ENCODE measurements at places on chromosomes 2 and 18.
A peak's percentile ranks its signal among the peaks of the same experiment; 100 is the strongest.

- H3K4me3 ChIP-seq, result no peak overlapping the region
- peaks cover 3% of the 10 kb centered on the region for H3K27me3 ChIP-seq
- H3K4me1 ChIP-seq, result no peaks in the 10 kb centered on the region
- DNase-seq, result no peak
- H3K27ac ChIP-seq, result no peak overlapping the region
- H3K36me3 ChIP-seq, result no peaks in the 10 kb centered on the region
Measured at GRCh38 chr2:2791031-2791430, 460.0 kb upstream of the MYT1L start.

GRCh38 chr18:24319757-24320156, 77.9 kb downstream of the OSBPL1A start:
- H3K4me1 ChIP-seq, result no peaks in the 10 kb centered on the region
- H3K4me3 ChIP-seq, result no peak overlapping the region
- no peak overlapping the region for H3K27ac ChIP-seq
- H3K27me3 ChIP-seq, result no peaks in the 10 kb centered on the region
- no peaks in the 10 kb centered on the region for H3K36me3 ChIP-seq

- H3K36me3 ChIP-seq, result no peaks in the 10 kb centered on the region
- no peak overlapping the region for H3K4me3 ChIP-seq
- no peak overlapping the region for H3K27ac ChIP-seq
- no peaks in the 10 kb centered on the region for H3K4me1 ChIP-seq
- no peaks in the 10 kb centered on the region for H3K27me3 ChIP-seq
Measured at GRCh38 chr2:132562245-132562644, 107.8 kb downstream of the LYPD1 start.

GRCh38 chr2:122163617-122164016, 408.2 kb downstream of the TSN start:
- H3K27ac ChIP-seq, result no peak overlapping the region
- no peaks in the 10 kb centered on the region for H3K4me1 ChIP-seq
- no peak overlapping the region for H3K4me3 ChIP-seq

DNA sequence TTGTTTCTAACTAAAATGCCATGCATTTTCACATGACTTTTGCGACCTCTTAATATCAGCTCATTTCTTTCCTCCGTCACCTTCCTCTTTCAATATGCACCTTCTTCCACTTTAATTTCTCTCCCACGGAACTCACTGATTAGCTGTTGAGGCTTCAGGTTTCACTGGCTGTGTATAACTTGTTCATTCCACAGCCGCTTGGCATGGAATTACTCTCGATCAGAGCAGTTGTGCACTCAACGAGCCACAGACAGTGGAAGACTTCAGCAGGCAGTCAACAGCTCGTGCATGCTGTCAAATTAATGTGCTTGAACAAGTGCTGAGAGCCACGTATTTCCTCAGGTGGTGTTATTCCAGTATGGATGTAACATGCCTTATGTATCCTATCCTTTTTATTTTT, 491.2 kb upstream of the DDX18 start:
- no peaks in the 10 kb centered on the region for H3K4me1 ChIP-seq
- no peaks in the 10 kb centered on the region for H3K36me3 ChIP-seq
- no peaks in the 10 kb centered on the region for H3K27me3 ChIP-seq

- no peak overlapping the region for H3K4me3 ChIP-seq
- no peaks in the 10 kb centered on the region for H3K36me3 ChIP-seq
- no peak for DNase-seq
- no peaks in the 10 kb centered on the region for H3K27me3 ChIP-seq
- H3K27ac ChIP-seq, result no peak overlapping the region
Measured at GRCh38 chr2:201939453-201939941, 94.2 kb upstream of the FZD7 start.

DNA sequence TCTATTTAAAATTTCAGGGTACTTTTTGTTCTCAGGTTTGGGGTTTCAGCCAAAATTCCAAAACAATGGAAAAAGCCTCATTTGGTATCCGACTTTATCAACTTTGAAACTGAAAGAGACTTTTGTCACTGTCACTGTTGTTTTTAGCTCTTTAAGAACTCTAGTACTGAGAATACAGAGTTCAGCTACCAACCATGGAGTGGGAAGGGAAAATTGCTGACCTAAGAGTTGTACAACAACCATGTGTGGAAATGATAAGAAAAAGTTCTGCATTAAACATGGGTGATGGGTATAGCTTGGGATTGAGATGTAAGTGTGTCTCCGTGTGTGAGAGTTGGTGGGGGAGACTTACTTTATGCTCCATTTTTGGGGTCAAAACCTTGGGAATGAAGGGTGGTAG, 206.6 kb upstream of the LRATD1 start:
- no peaks in the 10 kb centered on the region for H3K4me1 ChIP-seq
- no peaks in the 10 kb centered on the region for H3K36me3 ChIP-seq
- no peaks in the 10 kb centered on the region for H3K27me3 ChIP-seq
- DNase-seq, result no peak
- H3K4me3 ChIP-seq, result no peak overlapping the region

DNA sequence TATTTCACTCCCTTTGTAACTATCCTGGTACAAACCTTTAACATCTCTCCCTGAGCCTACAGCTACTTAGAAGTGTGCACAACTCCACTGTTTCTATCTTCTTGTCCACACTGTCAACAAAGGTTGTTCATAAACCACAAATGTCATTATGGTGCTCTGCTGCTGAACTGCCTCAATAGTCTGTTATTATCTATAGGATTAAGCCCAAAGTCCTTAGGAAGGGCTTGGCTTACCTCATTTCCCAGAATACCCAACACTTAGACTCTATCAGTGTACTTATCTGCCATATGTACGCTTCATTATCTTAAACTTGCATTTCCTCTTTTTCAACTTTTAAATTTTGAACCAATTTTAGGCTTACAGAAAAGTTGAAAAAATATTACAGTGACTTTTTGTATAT, 94.2 kb downstream of the HNMT start:
- H3K27ac ChIP-seq, result no peak overlapping the region
- peaks cover 9% of the 10 kb centered on the region for H3K4me1 ChIP-seq
- H3K4me3 ChIP-seq, result no peak overlapping the region
- no peaks in the 10 kb centered on the region for H3K36me3 ChIP-seq

- H3K36me3 ChIP-seq, result no peaks in the 10 kb centered on the region
- DNase-seq, result no peak
- H3K4me1 ChIP-seq, result peaks cover 17% of the 10 kb centered on the region
- H3K4me3 ChIP-seq, result no peak overlapping the region
Measured at GRCh38 chr2:98448441-98449145, 3.9 kb downstream of the INPP4A start.

DNA sequence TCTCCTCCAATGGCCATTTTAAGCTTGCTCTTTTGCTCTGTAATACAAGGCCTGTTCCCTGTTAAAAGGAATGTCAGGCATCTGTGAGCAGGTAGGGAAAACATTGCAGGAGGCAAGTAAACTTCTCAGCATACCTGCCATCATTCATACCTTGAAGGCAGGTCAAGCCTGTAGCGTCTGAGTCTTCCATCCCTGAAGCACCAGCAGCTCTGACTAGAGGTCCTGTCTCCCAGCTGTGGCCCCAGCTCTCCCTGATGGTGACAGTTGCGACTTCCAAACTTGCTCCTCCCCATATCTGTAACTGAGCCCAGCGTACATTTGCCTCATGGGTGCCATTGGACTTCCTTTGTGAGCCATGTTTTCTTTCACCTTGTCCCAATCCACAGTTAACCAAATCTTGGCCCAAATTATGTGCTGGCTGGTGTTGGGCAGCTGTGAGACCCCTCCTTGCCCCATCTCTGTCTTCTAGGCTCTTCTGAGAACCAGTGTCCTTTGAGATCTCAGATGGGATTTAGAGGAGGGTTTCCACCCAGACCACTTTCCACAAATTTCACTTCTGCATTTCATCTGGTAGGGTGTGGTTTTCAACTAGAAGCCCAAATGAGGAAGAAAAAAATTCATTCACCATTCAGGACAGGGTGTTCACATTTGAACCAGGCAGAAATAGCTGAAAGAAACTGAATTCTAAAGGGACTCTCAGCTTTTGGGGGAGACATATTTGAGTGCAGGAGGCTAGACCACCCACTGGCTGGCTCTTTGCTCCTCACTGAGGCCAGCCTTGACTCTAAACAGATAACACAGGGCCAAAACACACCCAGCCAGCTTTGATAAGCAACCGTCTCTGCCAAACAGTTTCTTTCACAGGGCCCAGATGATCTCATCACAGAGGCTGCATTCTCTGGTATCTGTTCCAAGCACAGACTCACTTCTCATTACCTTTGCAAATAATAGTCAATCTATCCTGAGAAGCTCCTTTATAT, 66.4 kb upstream of the MSH2 start:
- H3K27ac ChIP-seq, result no peak overlapping the region
- no peaks in the 10 kb centered on the region for H3K4me1 ChIP-seq
- no peak for DNase-seq
- H3K4me3 ChIP-seq, result no peak overlapping the region

GRCh38 chr2:62215306-62216064, 19.6 kb downstream of the B3GNT2 start:
- no peaks in the 10 kb centered on the region for H3K36me3 ChIP-seq
- no peak for DNase-seq
- H3K27ac ChIP-seq, result peak overlapping the region; percentile 70
- no peak overlapping the region for H3K4me3 ChIP-seq

- no peaks in the 10 kb centered on the region for H3K36me3 ChIP-seq
- no peak overlapping the region for H3K27ac ChIP-seq
- no peak overlapping the region for H3K4me3 ChIP-seq
- H3K4me1 ChIP-seq, result no peaks in the 10 kb centered on the region
- no peak for DNase-seq
Measured at GRCh38 chr2:179842498-179843153, 18.8 kb downstream of the ZNF385B start.

DNA sequence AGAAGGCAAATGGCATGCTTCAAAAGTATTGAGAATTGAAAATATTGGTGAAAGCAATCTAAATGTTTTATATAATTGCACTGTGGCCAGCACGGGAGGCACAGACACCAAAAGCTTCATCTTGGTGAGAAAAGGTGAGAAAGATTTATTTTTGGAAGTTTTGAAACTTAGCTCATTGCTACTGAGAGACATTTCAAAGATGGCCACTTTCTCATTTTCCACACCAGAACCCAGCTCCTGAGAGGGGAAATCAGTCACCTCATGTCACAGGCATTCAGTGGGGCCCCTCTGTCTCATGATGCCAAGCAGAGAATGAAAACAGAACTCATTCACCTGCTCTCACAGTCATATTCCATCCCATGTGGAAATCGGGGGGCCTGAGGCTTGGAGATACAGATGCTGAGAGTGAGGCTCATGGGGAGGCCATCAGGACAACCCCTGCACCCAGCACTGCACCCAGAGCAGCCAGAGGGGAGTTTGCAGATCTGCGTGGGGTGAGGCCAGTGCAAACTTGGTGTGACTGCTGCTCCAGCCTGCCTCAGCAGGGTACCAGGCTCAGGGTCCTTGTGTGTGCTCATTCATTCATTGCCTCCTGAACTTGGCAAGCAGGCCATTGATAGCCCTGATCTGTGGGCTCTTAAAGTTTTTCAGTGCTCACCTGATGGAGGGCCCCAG, 31.4 kb downstream of the IL18R1 start:
- H3K27me3 ChIP-seq, result no peaks in the 10 kb centered on the region
- H3K27ac ChIP-seq, result no peak overlapping the region
- no peak for DNase-seq
- H3K4me1 ChIP-seq, result no peaks in the 10 kb centered on the region
- H3K36me3 ChIP-seq, result no peaks in the 10 kb centered on the region

- no peaks in the 10 kb centered on the region for H3K4me1 ChIP-seq
- no peak overlapping the region for H3K4me3 ChIP-seq
- H3K27me3 ChIP-seq, result no peaks in the 10 kb centered on the region
- no peak for DNase-seq
Measured at GRCh38 chr2:111058264-111058663, 62.5 kb upstream of the BCL2L11 start.

GRCh38 chr2:24024018-24024417, 14.1 kb downstream of the MFSD2B start:
- no peak overlapping the region for H3K27ac ChIP-seq
- H3K4me1 ChIP-seq, result no peaks in the 10 kb centered on the region
- no peak for DNase-seq
- H3K36me3 ChIP-seq, result peaks cover 25% of the 10 kb centered on the region

GRCh38 chr2:68768951-68769350, 34.3 kb downstream of the ARHGAP25 start:
- H3K4me3 ChIP-seq, result no peak overlapping the region
- no peaks in the 10 kb centered on the region for H3K36me3 ChIP-seq
- H3K27ac ChIP-seq, result no peak overlapping the region
- H3K27me3 ChIP-seq, result no peaks in the 10 kb centered on the region
- peaks cover 20% of the 10 kb centered on the region for H3K4me1 ChIP-seq
- DNase-seq, result no peak

GRCh38 chr2:149365931-149366583, 35.7 kb downstream of the LYPD6 start:
- no peaks in the 10 kb centered on the region for H3K36me3 ChIP-seq
- DNase-seq, result no peak
- no peaks in the 10 kb centered on the region for H3K4me1 ChIP-seq
- H3K27ac ChIP-seq, result no peak overlapping the region

- no peaks in the 10 kb centered on the region for H3K27me3 ChIP-seq
- no peaks in the 10 kb centered on the region for H3K36me3 ChIP-seq
- peak overlapping the region; percentile 88 for H3K27ac ChIP-seq
- DNase-seq, result no peak
- H3K4me1 ChIP-seq, result peaks cover 26% of the 10 kb centered on the region
Measured at GRCh38 chr2:112482309-112483041, 519 bp downstream of the TTL start.

DNA sequence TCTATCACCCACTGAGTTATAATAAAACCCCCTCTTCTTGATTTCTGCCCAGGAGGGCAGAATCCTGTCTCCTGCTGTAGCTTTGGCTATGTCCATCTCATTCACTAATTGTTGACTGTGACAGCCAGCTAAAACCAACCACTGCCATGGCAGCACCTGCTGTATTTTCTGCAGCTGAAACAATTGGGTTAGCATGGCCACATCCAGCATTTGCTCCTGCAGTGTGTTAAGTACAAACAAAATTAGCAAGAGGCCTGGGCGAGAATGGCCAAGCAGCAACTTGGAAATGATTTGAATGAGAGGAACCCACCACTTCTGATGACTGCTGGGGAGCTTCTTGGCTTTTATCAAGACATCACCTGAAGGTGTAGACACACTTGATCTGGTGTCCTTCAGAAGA, 89.4 kb upstream of the LRRTM1 start:
- no peak overlapping the region for H3K27ac ChIP-seq
- no peak overlapping the region for H3K4me3 ChIP-seq
- no peak for DNase-seq
- H3K27me3 ChIP-seq, result no peaks in the 10 kb centered on the region
- H3K4me1 ChIP-seq, result no peaks in the 10 kb centered on the region
